Thoracic aorta (tissue), 2 donors: ENCODE measurements at places on chromosomes 6 and 20. TPM values are rescaled to one million over a fixed set of nuclear protein-coding genes. Genes with fewer than 3 reads are reported as not detected.

Gene BTN1A1
- not detected for total RNA-seq

- no peak for DNase-seq
These were observed 62.6 kb downstream of the SRC start for GRCh38 chr20:37408302-37409193.

Gene PNPLA1
- total RNA-seq, result not detected

Gene HDGFL1
- not detected for total RNA-seq

DNA sequence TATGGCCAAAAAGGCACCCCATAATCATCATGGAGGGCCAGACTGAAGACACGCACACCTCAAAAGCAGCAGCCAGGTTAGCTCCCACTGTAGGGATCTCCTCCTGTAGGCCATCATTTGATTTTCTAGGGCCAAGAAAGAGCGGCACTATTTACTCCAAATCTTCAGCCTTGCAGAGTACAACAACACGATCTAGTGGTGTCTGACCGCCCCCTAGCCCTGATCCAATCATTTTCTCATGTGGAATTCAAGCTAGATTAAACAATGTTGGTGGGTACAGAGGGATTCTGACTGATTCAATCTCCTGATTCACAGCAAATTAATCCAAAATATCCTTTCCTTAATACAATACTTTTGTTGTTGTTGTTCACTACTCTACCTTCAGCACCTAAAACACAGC lies 12.5 kb downstream of the GNAS-AS1 start:
- no peak for DNase-seq

DNA sequence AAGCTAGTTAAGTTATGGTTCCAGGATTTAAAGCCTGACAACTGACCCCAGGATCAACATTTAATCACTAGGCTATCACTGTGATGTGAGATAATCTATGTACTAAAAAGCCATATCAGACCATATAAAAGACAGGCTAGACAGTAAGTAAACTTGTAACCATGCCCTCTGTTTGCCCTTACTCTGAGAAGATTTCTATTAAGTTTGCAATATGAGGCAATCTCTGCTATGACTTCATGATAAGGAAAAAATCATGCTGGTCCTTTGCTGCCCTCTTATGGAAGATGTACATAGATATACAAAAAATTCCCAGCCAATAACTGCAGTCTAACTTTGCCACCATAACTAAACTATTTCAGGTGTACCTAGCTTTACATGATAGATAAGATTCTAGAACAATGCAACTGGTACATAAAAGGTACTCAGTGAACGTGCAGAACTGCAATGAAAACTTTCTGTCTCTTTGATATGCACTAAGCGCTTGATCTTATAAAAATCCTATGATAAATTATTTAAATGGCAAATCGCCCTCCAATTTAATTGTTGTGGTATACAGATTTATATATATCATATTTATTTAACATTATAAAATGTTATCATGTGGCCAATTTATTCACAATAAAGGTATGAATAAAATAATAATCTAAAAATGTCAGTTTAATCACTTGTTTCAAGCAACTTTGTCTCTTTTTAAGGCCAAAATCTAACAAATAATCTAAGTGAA lies 70.5 kb downstream of the FAM217A start:
- no peak for DNase-seq

Gene BNIP5
- total RNA-seq, result not detected

- no peak for DNase-seq
These were observed 96.0 kb upstream of the CCDC28A start for GRCh38 chr6:138677538-138677937.

- DNase-seq, result no peak
These were observed 295.8 kb downstream of the BCKDHB start for GRCh38 chr6:80402266-80402665.

GRCh38 chr6:36442103-36442670 lies 467 bp downstream of the PXT1 start:
- no peak for DNase-seq
